Immature natural killer cell (primary cell): ENCODE measurements at places on chromosomes 6 and 20.

DNA sequence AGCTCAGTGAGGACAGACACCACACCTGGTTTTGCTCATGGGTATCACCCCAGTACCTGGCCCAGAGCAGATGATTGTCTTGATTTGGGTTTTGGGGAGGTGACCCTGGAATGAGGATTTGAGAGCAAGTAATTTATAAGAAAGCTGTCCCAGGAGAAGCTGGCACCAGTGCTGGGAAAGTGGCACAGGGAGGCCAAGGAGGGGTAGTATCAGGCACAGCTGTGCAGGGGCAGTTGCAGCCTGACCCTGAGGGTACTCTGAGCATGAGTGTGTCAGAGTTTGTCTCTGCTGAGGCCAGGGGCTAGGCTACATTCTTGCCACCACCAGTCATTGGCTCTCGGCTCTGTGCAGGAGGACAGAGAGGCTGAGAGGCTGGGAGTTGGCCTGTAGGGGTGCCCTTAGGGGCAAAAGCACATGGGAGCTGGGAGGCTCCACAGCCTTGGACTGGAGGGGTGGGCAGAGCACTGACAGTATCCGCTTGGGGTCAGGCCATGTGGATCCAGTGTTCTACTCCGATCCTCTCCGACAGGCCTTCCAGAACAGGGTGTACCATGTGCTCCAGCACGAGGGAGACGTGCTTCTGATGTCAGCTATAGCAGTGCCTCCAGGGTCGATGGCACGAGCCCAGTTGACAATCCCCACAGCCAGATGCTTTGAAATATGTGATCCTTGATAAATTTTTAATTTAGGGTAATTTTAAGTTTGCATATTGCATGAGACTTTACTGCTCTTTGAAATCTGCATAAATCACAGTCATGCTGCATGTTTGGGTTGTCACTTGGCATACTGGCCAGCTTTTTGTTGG lies 121.3 kb downstream of the PHACTR3 start:
- no peak for DNase-seq

DNA sequence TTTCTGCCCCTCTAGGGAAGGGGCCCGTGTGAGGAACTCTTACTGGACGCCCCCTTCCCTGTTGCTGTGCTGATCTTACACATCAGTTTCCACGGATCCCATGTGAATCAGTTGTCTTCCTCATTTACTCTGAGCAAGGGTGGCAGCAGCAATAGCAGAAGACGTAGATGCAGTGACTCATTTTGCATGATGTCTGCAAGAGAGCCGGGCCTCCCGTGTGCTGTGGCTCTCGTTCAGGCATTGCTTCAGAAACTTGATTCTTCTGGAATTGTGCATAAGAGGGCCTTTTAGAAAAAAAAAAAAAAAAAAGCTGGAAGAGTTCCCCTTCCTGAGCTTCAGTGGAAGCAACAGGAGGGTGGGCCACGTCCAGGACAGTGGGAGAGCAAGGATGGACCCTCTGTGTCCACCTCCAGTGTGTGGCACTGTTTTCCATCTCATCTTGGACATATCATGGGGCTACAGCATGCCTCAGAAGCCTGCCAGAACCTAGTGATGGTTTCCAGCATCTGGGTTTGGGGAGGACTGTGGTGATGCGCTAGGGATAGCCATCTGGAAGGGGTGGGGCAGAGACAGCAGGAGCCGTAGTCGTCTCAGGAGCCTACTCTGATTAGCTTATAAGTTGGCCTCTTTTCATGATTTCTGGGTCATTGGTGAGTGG lies 62.1 kb downstream of the FOXO3 start:
- no peak for DNase-seq

- no peak for DNase-seq
These were observed 33.9 kb downstream of the KCNK17 start for GRCh38 chr6:39280247-39280731.

- DNase-seq: no peak
These were observed 23.3 kb upstream of the TOP1 start for GRCh38 chr20:41005361-41005729.

- no peak for DNase-seq
These were observed 253.5 kb downstream of the GJA1 start for GRCh38 chr6:121688974-121689373.

- no peak for DNase-seq
These were observed 69.5 kb downstream of the DAAM2 start for GRCh38 chr6:39861663-39862062.

- no peak for DNase-seq
These were observed 22.9 kb downstream of the SYTL3 start for GRCh38 chr6:158672726-158673125.

DNA sequence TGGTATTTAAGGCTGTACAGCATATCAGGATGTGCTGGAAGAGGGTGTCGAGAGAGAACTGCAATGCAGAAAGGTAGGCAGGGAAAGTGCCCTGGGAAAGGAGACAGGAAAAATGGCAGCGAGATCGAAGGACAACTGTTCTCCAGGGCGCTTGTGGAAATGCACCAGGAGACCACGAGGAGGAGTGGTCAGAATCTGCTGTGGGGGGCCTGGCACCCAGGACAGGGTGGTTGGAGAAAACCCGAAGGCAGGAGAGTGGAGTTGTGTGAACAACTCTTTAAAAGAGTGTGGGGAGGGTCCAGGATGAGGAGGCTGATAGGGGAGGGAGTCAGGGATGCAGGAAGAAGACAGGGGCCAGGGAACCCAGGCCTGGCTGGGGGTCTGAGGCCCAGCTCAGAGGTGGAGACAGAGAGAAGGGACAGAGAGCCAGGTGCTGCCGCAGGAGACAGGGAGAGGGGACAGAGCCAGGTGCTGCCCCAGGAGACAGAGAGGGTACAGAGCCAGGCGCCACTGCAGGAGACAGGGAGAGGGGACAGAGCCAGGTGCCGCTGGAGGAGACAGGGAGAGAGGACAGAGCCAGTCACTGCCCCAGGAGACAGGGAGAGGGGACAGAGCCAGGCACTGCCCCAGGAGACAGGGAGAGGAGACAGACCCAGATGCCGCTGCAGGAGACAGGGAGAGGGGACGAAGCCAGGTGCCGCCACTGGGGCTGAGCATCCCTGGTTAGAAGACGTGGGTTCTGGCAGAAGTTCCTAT lies 9.3 kb downstream of the SLC22A1 start:
- no peak for DNase-seq

DNA sequence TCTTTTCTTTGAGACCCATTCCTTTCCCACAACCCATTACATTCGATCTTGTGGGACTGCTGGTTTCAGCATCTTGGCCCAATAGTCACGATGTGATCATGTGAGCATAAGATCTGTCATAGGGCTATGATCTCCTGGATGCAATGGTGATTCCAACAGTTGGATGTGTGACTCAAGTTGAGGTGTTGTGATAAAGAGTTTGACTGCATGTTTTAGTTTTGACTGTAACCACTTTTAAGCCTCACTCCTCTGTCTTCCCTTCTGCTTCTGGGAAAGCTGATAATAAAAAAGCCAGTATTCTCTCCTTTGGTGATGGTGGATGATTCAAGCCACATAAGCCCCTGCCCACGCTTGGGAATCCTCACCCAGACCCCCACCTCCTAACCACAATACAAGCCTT lies 117.0 kb upstream of the ASCC3 start:
- no peak for DNase-seq

GRCh38 chr6:137680705-137681346 lies 186.2 kb upstream of the TNFAIP3 start:
- DNase-seq: no peak

- no peak for DNase-seq
These were observed 151.6 kb upstream of the PTPRK start for GRCh38 chr6:128672023-128672422.
